Right renal cortex interstitium (tissue), 3 donors: ENCODE measurements at places on chromosomes 6 and 20.
A peak's percentile ranks its signal among the peaks of the same experiment; 100 is the strongest.

DNA sequence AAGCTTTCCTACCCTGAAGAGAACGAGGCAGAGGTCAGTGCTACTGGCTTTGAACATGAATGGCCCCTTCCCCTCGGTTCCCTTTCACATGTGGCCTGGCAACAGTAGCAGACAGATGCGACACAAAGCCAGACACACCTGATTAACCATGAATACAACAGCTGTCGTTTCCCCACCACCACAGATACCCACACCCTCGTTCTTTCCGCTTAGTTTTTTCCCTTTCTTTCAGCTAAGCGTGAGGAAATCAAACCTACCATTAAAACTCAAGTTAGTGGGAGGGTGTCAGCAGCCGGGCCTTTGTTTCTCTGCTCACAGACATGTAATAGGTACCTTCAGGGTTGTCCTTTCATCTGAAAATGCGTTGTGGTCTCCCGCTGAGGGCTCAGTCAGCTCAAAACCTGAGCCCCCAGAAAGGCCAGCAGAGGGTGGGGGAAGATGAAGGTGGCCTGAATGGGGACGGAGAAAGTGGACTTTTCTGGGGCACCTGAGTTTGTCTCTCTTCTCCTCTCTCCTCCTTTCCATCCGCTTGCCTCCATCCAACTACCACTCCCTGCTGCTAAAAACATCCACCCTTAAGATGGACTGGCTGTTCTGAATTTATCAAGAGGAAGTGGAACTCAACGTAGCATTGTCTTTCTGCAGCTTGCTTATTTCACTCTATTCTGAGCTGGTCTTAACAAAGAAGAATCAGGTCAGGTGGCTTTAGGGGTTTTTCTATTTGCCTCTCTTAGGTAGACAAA, 516.6 kb upstream of the JARID2 start:
- no peak for DNase-seq

- no peak for DNase-seq
Measured at GRCh38 chr6:80689716-80690395, 583.4 kb downstream of the BCKDHB start.

DNA sequence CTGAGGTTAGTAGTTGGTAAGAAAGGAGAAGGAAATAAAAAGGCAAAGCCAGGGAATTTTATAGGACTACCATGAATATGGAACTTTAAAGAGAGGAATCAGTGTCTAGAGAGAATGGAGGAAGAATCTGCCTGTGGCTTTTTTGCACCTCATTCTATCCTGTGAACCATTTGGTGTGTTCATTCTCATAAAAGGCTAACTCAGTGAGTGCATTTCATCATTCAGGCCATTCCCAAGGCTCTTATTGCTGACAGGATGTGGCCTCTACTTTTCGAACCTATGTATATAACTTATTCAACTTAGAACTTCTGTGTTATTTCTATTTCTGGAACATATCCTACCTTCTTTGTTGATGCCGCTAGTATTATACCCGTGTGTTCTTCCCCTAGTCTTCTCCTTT, 27.1 kb downstream of the HSF2 start:
- DNase-seq: no peak

- DNase-seq: no peak
Measured at GRCh38 chr6:35970181-35970580, 49.3 kb upstream of the SRPK1 start.

- DNase-seq: no peak
Measured at GRCh38 chr6:16140607-16141006, 11.7 kb downstream of the MYLIP start.

- DNase-seq: no peak
Measured at GRCh38 chr20:17790296-17790695, 90.5 kb downstream of the BANF2 start.

- DNase-seq: no peak
Measured at GRCh38 chr6:136696783-136697364, 95.4 kb downstream of the MAP3K5 start.

GRCh38 chr6:43750622-43751021, 19.4 kb upstream of the VEGFA start:
- DNase-seq: no peak

DNA sequence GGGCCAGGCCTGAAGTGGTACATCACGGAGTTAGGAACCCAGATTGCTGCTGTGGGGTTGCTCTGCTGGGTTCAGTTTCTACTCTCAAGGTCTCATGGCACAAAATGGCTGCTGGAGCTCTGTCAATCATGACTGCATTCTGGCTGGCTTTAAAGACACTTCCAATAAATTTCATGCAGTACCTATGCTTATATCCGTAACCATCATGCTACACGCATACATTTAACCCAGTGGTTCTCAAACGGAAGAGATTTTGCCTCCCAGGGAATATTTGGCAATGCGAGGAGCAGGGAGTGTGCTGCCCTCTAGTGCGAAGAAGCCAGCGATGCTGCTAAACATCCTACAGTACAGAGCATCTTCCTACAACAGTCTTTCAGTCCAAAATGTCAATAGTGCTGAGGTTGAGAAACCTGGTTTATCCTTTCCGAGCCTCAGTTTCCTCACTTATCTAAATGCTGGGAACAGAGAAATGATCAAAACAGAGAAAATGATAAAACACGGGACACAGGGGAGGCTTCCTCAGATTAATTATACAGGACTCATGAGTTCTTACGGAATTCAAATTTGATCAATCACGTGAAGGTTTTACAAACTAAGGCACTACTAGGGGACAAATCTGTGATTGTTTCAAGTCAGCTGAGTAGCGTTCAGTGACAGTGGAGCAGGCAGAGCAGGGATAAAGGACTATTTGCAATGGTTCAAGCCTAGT, 9.6 kb upstream of the SLC2A10 start:
- DNase-seq: no peak

DNA sequence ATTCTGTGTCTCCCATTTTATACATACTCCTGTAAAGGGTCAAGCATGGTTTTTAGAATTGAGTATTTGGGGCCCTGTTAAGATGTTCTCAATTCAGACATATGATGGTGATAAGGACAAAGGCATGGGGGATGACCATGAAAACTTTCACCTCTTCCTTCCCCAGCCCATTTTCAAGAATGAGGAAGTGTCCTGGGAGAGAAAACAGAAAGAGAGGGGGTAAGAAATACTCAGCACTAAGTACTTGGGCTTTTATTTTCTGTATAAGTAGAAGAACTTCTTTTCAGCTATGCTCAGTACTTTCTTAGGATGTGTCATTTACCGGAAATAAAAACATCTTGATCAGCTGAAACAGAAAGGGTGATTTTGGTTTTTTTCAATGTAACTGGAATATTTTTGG, 10.9 kb upstream of the MBOAT1 start:
- DNase-seq: no peak

- no peak for DNase-seq
Measured at GRCh38 chr6:166461821-166462460, 79.2 kb upstream of the MPC1 start.

DNA sequence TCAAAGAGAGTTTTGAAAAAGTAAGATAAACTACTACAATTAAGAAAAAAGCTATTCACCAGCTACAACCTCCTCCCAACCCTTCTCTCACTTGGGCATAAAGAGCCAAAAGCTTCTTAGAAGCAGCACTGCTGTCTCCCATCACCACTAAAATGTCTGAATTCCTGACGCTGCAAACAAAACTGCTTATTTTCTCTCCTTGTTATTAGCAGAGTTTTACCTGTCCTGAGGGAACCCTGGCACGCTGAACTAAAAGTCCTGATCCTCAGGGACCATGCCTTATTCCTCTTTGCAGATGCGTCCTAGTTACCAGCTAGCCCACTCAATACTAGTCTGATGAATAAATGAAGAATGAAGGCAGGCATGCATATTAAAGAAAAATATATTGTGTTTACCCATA, 1.1 kb downstream of the HACE1 start:
- no peak for DNase-seq

GRCh38 chr20:47665221-47665991, 119.9 kb downstream of the SULF2 start:
- DNase-seq: no peak

GRCh38 chr6:27422651-27423332, 34.2 kb downstream of the ZNF391 start:
- peak; percentile 10 for DNase-seq
